NCI-H774 (cell line): ENCODE measurements at places on chromosomes 11 and 22.

DNA sequence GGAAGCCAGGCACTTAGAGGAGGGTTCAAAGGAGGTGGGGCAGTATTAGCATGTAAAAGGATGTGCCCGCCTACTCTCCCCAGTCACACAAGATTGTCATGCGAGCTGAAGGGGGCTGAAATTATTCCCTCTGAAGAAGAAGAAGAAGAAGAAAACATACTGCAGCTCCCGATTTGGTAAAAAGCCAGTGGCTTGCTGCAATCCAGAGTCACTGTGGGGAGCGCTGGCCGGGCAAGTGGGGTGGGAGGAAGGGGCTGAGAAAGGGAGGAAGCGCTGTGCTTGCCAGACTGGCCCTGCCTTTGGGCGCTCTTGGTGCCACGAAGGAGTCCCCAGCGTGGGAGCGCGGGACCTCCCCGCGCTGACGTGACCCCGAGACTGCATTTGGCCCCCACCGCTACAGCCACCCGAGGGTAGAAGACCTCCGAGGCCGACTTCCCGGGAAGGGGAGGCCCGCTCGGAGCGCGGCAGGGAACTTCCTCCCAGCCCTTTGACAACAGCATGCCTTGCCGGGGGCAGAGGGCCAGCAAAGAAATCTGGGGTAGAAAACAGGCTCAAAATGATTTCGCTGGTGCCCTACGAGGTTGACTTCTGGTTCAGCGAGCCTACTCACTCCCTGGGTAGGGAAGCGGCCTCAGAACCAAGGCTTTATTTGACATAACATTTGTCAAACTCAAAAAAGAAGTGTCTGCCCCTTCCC lies 906.3 kb downstream of the DLG2 start:
- peak; percentile 80 for DNase-seq

GRCh38 chr11:48163360-48164100 lies 53.1 kb upstream of the OR4B1 start:
- DNase-seq: no peak

DNA sequence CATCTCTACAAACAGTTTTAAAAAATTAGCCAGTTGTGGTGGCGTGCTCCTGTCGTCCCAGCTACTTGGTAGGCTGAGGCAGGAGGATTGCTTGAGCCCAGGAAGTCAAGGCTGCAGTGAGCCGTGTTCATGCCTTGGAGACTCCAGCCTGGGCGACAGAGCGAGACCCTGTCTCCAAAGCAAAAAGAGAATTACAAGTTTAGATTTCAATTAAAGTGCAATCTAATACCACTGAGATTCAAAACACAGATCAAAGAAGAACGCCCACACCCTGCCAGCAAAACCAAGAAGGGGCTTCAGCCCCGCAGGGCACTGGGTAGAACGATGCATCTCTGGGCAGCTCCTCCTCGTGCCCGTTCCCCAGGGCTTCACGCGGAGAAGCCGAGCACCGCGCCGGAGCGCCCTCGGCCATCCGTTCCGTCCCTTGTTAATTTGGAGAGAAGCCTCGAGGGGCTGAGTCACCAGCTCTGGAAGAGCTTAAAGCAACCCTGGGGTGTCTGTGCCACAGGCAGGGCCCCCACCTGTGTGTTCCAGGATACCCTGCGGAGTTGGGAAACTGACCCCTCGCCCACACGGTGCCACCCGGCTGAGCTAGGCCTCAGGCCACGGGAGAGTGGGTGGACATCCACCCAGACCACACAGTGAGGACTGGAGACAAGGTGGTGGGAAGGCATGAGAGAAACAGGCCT lies 47.0 kb downstream of the AP2A2 start:
- no peak for DNase-seq

DNA sequence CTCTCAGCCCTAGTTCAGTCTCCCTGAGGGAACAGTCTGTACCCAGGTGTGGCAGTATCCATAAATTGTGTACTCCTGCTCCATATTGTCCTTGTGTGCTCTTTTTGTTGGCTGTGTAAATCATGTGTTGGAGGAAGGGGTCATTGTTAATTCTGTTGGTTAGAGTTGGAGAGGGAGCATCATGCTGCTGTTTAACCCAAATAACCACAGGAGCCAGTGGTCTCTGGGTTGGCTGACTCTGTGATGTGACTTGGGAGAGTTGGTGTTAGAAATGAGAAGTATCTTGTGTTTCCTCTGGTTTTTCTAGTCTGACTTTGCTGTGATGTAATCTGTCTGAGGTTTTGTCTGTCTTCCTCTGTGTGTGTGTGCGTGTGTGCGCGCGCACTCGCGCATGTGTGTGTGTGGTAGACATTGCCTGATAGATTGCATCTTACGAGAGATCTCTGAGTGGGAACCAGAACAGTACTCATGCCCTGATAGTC lies 30.5 kb downstream of the CTNND1 start:
- no peak for DNase-seq
